Stomach (tissue), 19 donors: ENCODE measurements at places on chromosomes 5 and 9.
A peak's percentile ranks its signal among the peaks of the same experiment; 100 is the strongest.

DNA sequence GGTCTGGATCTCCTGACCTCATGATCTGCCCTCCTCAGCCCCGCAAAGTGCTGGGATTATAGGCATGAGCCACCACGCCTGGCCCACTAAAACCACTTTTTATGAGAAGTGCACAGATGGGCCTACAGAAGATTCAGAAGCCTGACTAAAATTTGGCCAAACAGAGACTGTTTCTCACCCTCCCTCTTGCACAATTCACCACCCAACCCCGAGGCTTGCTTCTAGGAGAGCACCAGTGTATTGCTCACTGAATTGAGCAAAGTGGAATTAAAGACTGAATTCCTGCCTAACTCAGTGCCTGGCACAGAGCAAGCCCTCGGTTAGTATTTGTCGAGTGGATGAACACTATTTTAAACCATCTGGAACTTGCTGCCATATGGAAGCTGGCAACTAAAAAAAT, 3.4 kb upstream of the DCTN4 start:
- DNase-seq = no peak

DNA sequence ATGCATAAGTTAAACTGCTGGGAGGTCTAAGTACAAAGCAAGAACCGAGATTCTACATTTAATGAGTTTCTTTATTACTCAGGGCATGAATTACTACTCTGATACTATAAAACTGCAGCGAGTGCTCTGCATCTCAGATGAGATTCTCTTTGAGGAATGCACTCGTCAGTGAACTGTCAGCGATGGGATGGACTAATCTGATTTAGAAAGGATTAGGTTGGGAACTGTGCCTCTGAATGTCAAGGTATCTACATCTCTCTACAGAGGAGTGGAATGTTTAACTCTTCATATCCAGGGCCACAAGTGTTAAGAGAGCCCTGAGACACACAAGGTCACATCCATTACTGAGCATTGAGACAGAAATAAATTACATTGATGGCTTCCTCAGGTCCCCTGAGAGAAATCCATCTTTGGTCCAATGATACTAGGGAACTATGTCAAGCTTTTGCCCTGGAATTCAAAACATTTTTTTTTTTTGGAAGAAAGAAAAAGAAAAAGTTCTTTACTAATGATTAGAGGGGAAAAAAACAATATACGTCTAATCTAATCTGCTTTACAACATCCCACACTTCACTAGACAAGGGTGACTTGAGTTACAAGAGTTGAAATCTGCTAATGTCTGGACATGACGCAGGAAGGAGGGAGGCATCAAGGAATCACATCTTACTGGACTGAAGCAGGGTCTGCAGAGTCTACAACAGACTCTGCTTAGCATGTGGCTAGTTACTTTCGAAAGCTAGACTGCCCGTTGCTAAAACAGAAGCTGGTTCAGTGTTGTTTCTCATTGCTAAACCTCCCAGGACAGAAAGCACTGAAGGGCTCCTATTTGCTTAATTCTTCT, 270.0 kb upstream of the TLE4 start:
- no peak for DNase-seq

DNA sequence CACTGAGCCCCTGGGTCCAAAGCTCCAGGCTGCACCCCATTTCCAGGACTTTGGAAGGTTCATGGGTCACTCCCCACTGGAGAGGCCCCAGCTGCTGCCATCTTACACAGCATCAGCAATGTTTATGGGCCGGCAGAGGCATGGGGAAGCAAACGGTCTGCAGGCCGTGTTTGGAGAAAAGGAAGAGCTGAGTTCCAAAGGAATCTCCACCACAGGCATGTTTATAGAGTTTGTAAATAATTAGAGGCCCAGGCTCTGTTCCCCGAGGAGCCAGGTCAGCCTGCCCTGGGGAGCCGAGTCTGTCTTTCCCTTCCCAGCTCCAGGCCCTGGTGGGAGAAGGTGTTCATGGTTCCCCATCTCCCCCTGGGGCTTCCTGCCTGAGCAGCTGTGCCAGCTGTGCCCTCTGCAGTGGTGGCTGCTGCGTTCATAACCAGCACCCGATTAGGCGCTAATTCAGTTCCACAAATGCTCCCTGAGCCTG, 64.8 kb downstream of the COL27A1 start:
- DNase-seq = no peak

- peak; percentile 18 for DNase-seq
These were observed 176.1 kb downstream of the ATPSCKMT start for GRCh38 chr5:10073441-10074104.

DNA sequence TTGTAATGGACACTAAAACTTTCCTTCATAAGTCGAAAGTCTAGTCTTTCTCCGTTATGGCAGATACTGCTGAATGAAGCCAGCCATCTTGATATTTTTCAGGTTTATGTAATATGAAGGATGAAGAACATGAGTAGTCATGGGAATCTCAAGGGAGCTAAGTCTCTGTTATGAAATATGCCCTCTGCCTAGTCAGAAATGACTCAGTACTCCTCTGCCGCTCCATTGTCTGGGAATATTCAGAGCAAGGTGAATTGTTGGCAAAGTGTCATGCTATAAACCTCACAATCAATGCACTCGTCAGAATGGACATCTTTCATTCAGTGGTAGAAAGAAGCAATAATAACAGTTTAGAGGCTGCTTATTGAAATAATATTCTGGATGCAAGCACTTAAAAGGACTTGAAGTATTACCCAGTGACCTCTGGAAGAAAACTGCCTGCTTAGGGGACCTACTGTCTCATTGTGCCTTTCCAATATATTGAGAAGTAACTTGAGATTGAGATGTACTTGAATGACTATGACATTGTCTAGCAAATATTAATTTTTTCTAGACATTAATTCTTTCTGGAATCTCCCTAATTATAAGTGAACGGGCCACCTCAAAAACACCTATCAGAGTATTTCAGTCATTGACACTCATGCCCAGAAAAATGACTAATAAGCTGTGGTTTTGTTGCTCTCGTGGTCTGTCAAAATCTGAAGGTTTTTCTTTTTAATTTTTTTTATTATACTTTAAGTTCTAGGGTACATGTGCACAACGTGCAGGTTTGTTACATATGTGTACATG, 1011.5 kb upstream of the ACO1 start:
- no peak for DNase-seq

DNA sequence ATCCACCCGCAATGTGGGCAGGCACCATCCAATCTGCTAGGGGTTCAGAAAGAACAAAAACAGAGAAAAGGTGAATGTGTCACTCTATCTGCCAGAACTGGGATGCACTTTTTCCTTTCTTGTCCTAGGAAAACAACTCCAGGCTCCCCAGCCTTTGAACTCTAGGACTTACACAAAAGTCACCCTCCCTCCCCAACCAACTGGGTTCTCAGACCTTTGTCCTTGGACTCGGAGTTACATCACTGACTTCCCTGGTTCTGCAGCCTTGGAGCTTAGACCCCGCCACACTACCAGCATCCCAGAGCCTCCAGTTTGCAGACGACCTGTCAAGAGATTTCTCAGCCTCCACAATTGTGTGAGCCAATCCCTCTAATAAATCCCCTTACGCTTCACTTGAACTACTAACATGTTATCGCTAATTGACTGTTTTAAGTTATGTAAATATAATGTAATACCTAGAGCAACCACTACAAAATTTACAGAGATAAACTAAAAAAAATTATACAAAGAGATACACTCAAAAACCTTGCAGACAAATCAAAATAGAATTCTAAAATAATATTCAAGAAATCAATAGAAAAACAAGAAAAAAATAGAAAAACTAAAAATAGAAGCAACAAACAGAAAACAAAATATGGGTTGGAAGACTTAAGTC, 5.3 kb upstream of the UBLCP1 start:
- no peak for DNase-seq

- no peak for DNase-seq
These were observed 111.8 kb upstream of the SLC44A1 start for GRCh38 chr9:105132606-105133005.

GRCh38 chr9:86945728-86946200, 1.5 kb downstream of the GAS1 start:
- DNase-seq = peak; percentile 82

GRCh38 chr9:125995706-125996105, 248.5 kb downstream of the PBX3 start:
- no peak for DNase-seq

DNA sequence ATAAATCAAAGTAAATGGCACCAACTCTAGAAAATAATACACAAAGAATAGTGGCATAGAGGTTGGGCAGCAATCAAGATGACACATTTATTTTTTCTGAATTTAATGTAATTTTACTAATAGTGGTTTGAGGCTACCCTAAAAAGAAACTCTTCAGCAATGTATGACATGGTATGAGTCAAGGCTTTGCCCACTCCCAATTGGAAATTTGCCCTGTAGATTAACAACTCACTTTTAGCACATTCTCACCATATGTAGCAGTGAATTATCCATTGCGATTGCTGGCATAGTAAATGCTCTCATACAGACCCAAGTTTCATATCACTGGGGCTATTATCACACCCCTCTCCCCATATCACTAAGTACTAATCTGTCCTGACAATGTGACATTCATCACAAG, 832.1 kb upstream of the ZNF608 start:
- no peak for DNase-seq

DNA sequence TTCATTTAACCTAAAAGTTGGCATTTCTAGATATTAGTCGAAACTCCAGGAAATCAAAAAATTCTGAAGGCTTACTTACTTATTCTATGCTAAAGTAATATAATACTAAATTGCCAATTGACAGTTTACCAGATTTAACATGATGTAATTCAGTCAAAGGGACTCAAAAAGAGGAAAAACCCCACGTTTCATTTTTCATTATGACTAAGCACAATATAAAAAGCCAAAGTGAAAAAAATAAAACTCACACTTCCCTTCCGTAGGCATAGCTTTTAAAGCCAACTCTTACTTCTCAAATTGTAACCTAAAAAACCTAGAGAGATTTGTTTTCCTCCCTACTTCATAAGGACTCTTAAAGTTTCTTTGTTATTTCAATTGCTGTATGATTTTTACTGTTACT, 146.6 kb downstream of the RAPGEF6 start:
- DNase-seq = no peak

DNA sequence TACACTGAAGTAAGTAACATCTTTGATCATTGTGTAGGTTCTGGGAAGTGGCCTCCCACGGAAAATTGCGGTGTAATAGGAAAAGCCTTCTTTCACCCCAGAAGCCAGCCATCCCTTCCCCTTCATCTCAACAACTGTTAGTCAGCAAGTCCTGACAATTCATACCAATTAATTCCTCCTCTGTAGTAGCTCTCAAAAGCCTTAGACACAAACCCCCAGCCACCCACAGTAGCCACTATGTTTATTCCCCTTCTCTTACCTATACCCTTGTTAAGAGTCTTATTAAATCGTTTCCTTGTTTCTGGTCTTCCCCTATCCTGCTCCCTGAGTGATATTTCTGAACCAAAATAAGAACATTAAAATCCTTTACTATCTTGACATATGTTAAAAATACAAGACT, 143.6 kb downstream of the PCSK5 start:
- no peak for DNase-seq

GRCh38 chr5:113520429-113520828, 6.9 kb downstream of the YTHDC2 start:
- no peak for DNase-seq

GRCh38 chr9:77475641-77476473, 172.3 kb downstream of the GNA14 start:
- peak; percentile 61 for DNase-seq

GRCh38 chr5:103785569-103785968, 223.0 kb upstream of the NUDT12 start:
- no peak for DNase-seq

DNA sequence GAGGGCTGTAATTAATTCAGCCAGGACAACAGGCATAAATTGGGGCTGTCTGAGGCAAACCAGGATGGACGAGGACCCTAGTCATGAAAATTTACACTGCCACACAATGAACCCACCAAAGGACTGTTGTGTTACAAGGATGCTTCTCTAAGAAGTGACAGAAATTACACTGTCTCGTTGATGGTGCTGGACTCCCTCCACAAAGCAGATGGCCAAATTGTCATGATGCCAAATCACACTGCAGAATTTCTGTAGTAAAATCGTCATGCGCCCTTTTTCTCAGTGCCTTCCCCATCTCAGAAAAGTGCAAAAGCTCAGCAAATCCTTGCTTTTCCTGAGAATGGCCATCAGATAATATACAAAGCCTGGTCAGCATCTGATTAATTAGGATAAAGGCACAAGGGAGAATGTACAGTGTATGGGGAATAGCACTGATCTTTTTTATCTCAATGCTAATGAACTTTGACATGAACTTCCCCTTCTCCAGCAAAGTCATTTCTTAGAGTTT, 545.8 kb downstream of the CSNK1G3 start:
- peak; percentile 49 for DNase-seq

DNA sequence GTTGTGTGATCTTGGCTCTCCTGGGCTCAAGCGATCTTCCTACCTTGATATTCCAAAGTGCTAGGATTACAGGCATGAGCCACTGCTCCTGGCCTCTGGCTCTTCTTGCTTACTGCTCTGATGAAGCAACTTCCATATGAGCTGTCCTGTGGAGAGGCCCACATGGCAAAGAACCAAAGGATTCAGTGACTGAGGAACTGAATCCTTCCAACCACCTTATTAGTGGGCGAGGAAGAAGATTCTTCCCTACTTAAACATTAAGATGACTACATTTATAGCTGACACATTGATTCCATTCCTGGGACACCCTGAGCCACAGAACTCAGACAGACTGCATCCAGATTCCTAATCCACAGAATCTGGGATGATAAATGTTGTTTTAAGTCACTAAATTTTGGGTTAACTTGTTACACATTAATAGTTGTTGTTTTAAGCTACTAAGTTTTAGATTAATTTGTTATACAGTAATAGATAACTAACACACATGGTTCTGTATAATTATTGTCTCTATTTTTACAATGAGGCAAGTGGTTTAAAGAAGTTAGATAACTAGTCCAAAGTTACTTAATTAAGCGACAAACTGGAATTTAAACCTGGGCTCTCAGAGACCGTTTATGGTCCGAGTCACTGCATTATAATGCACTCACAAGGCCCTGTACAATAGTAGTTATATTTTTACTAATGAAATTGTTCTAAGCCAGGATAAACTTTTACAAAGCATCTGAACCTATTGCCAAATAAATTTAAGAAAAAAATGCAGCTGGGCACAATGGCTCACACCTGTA, 16.7 kb upstream of the SLCO4C1 start:
- no peak for DNase-seq

GRCh38 chr9:88949961-88950340, 41.3 kb upstream of the S1PR3 start:
- no peak for DNase-seq
